ENCODE measurements at places on chromosomes 1 and 21.

DNA sequence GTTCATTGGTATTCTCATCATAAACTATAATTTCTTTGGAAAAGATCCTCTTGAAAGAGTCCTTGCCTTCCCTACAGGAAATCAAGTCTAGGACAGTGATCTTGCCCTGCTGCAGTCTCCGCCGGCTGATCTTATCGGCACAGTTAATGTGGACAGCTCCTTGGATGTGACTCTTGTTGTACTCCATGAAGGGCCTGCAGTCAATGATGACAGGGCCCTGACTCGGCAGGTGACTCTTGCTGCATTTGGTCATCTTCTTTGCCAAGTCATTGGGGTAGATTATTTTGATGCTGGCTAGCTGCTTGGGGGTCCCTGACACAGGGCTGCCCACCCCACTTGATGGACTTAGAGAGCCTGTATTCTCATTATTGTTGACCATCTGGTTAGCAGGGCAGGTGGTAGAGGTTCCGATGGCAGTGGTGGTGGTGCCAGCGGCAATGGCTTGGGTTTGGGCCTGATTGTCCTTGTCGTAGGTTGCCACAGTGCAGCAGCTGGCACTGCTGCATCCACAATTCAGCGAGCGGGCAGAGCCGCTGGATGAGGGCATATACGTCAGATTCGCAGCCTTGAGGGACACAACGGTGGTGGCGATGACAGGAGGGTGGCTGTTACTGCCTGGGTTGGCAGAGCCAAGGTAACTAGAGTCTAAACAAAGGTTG is 2.7 kb downstream of the DUSP10 start:
- DNase-seq = no peak

- DNase-seq = no peak
These were observed 38.3 kb upstream of the PLA2G2A start for GRCh38 chr1:20017741-20018140.

- no peak for DNase-seq
These were observed 14.7 kb upstream of the MT1HL1 start for GRCh38 chr1:237018896-237019295.

GRCh38 chr1:38926091-38926490 is 15.5 kb downstream of the RHBDL2 start:
- DNase-seq = no peak

- DNase-seq = peak; percentile 42
These were observed 52.4 kb upstream of the SSX2IP start for GRCh38 chr1:84742653-84743052.

- peak; percentile 8 for DNase-seq
These were observed 59.1 kb downstream of the SPSB1 start for GRCh38 chr1:9351654-9352271.

GRCh38 chr1:230187290-230187689 is 120.3 kb downstream of the GALNT2 start:
- DNase-seq = no peak

- no peak for DNase-seq
These were observed 218.2 kb downstream of the NRIP1 start for GRCh38 chr21:14846621-14847020.

GRCh38 chr1:98210064-98210463 is 289.2 kb upstream of the DPYD start:
- DNase-seq = peak; percentile 76

- DNase-seq = no peak
These were observed 10.5 kb downstream of the EIF3I start for GRCh38 chr1:32232558-32233304.

DNA sequence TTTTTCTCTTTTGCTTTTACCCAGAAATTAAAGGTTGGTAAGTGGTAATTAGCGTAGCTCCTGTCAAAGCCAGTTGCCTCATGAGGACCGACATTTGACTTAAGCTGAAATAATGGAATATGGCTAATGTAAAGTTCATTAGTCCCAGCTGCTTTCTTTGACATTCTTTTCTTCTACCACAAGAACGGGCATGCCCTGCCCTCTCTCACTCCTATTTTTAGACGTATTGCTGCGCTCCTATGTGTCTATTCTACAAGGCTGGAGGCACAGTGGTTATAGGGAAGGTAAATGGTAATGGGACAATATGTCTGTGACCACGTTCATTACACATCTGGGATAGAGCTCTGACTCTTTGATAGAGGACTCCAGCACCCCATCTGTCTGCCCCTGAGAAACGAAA is 6.8 kb downstream of the CORT start:
- DNase-seq = peak; percentile 16

- peak; percentile 64 for DNase-seq
These were observed 586.5 kb downstream of the PTBP2 start for GRCh38 chr1:97308131-97308530.

DNA sequence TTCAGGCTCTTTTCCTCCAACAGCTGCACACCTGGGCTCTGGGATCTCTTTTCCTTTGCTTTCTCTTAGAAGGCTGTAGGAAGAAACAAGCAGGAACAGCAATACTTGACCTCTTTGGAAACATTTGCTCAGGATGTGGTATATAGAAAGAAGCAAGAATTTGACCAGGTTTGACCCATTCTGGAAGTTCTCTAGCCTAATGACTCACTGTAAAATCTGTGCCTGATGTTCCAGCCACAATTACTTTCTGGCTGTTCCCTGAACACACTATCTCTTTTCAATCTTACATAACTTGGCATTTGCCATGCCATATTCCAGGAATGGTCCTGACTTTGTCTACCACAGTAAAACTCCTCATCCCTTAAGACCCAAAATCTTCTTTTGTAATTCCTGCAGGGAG is 419.9 kb upstream of the DAB1 start:
- DNase-seq = peak; percentile 75

DNA sequence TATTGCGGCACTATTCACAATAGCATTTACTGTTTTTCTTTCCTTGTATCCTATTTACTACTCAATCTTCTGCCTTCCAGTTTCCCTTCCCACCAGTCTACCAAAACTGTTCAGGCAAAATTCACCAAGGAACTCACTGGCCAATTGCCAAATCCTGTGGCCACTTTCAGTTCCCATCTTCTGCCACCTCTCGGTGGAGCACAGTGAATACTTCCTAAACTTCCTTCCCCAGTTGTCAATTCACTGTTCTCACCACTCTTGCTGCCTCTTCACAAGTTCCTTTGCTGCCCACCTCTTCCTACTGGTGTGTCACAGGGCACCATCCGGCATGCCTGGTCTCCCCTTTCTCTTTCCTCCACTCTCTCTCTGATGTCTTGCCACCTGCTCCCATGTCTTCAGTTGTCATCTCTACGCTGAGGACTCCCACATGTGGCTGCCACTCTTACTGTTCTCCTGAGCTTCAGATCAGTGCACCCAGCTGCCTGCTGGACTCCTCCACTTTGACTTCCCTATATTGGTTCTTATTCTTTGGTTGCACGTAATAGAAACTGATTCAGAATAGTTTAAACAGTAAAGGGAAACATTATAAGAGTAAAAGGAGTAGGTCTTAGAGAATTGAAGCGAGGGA is 114.4 kb downstream of the PIK3R3 start:
- no peak for DNase-seq

DNA sequence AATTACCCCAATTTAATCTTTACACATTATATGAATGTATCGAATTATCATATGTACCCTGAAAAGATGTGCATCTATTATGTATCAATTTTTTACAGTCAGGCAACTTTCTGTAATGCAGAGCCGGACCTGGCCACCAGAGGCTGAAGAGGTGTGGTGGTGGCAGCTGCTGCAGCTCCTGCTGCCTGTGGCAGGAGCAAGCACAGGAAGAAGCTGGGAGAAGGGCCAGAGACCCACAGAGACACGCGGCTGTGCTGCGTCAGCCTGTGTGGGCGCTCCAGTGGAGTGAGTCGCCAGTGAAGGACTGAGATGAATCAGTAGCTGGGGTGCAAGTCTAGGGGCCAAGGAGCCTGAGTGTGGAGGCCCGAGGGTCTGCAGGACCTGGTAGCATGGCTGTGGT is 74.3 kb upstream of the COG2 start:
- peak; percentile 34 for DNase-seq

DNA sequence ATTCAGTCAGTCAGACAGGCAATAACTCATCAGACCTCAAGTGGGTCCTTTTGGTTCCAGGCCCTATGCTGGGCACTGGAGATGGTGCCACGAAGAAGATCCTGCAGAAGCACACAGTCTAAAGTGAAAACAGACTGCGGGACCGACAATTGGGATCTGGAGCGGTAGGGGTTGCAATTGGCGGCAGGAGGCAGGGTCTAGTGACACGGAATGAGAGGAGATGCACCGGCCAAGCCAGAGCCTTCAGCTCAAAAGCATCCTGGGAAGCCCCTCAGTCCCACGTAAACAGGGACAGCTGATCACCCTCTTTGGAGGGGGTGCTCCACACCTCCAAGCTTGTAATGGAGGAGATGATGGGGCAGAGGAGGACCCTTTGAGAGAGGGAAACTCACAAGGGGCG is 56.2 kb downstream of the KLHDC7A start:
- DNase-seq = no peak

- DNase-seq = peak; percentile 45
These were observed 688.5 kb downstream of the MATN1 start for GRCh38 chr1:30034627-30035521.

GRCh38 chr1:177645491-177646190 is 324.2 kb downstream of the SEC16B start:
- no peak for DNase-seq

GRCh38 chr1:225999912-226000337 is 782 bp upstream of the SDE2 start:
- DNase-seq = no peak

- peak; percentile 50 for DNase-seq
These were observed 166.8 kb downstream of the ZNF281 start for GRCh38 chr1:200243042-200243437.

GRCh38 chr1:244731651-244732050 is 78.7 kb downstream of the DESI2 start:
- DNase-seq = no peak

- no peak for DNase-seq
These were observed 779 bp downstream of the BEND5 start for GRCh38 chr1:48775831-48776392.

All from EH (cell line).